Heart right ventricle (tissue), 16 donors: ENCODE measurements at places on chromosomes 6 and 20. TPM values are rescaled to one million over a fixed set of nuclear protein-coding genes. Genes with fewer than 3 reads are reported as not detected.

Gene CLPSL1
- not detected for total RNA-seq

DNA sequence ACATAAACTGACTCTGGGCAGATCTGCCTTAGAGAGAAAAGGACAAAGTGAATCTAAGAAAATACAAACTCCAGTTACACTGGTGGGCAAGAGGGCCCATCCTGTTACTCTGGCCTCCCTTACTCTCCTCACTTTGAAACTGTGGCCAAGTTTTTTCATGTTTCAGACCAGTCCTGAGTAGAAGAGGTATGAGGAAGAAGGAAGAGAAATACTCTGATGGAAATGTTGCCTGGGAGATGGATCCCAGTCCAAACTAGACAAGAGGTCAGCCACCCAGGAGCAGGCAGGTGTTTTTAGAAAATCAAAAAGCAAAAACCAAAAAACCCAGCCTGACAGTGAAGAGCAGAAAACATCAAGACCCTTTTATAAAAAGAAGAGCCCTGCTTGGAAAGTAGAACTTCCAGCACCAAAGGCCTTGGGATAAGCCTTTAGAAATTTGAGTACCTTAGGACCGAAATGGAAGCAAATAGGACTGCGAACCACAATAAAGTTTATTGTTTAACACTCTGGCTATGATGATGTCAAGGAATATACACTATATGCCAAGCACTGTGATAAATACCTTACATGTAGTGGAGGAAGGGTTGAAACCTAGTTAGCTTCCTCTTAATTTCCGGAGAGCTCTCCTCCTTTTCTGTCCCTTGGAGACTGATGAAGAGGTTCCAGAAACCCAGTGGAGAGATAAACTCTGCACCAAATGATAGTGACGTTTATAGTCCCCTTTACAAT, 123.1 kb downstream of the KLHL32 start:
- DNase-seq: no peak

DNA sequence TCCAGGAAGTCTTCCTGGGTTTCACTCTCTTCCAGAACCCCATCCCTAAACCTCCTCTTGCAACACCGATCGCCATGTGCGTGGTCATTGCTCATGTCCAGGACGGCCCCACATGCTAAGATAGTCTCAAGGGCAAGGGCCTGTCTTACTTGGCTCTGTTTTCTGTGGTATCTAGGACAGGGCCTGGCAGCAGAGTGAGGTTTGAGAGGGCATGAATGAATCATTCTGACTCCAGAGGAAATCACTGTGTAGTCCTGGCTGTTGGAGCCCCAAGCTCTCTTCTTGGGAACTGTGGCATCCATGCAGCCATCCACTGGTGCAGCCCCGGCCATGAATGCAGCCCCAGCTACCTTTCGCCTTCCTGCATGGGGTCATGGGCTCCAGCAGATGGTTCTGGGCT, 12.4 kb downstream of the SIRPA start:
- no peak for DNase-seq

Gene PPIL6
- total RNA-seq: 3.1 TPM

Gene LY6G6D
- not detected for total RNA-seq
